CD4-positive, alpha-beta T cell (primary cell): ENCODE measurements at places on chromosomes 12 and 14.

GRCh38 chr12:2212537-2212936 lies 159.8 kb downstream of the CACNA1C start:
- DNase-seq = no peak

DNA sequence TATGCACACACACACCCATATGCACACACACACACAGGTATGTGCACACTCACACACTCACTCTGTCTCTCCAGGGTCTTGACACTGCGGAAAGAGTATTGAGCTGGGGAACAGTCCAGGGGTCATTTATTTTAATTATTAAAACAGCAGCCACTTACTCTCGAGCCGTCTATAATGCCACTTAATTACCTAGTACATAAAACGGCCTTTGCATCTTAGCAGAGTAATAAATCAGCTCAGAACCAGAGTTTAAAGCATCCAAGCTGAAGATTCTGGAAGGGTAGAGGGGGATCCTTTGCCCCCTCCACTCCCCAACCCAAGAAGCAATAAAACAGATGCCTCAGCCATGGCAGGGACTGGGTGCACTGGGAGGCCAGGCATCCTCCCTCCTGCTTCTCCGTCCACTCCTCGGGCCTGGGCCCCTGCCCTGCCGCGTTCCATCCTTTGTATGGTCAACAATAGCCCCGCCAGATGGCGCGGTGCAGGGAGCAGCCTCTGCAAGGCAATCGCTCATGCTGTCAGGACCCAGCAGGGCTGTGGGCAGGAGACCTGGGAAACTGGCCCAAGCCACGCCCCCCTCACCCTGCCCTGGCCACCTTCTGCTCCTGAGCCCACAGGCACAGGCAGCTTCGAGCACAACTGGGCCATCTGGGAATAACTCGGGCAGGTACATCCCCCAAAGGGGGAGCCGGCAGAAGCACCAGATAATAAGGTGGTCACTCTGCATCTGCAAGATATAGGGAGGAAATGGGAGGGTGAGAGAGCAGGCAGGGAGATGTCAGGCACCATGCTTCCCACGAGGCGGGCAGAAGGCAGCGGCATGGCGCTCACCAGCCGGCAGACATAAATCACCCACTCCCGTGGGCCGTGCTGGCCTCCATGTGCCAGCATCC lies 40.9 kb downstream of the CCDC85C start:
- DNase-seq = no peak

- no peak for DNase-seq
Measured at GRCh38 chr12:4996714-4997113, 47.0 kb upstream of the KCNA5 start.

- DNase-seq = peak; percentile 36
Measured at GRCh38 chr14:76720382-76720813, 40.9 kb upstream of the VASH1 start.
